Cardiac septum (tissue), 1 donor: ENCODE measurements at places on chromosomes 6 and 20.
A peak's percentile ranks its signal among the peaks of the same experiment; 100 is the strongest.

GRCh38 chr6:4282926-4283325, 147.6 kb upstream of the ECI2 start:
- peak; percentile 65 for DNase-seq

GRCh38 chr6:17851720-17852161, 135.7 kb downstream of the KIF13A start:
- DNase-seq, result no peak

DNA sequence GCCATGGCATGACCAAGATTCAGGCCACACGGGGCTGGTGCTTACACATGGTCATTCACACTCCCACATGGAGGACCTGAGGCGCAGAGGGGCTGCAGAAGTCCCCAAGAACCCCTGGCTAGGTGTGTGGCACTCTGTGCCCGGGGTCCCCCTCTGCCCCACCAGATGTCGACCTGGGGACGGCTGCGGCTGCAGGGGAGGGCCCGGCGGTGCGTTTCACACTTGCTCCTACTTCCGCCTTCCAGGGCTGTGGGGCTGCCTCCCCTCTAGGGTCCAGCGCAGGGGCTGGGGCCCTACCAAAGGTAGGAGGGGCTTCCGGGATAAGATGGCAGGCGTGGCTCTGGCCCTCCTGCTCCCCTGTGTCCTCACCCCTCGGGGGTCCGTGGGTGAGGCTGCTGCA, 81.1 kb upstream of the SLCO4A1 start:
- no peak for DNase-seq

GRCh38 chr20:58568483-58569240, 53.5 kb upstream of the APCDD1L start:
- DNase-seq, result no peak

- DNase-seq, result no peak
Measured at GRCh38 chr6:133730881-133731280, 158.0 kb upstream of the TCF21 start.

DNA sequence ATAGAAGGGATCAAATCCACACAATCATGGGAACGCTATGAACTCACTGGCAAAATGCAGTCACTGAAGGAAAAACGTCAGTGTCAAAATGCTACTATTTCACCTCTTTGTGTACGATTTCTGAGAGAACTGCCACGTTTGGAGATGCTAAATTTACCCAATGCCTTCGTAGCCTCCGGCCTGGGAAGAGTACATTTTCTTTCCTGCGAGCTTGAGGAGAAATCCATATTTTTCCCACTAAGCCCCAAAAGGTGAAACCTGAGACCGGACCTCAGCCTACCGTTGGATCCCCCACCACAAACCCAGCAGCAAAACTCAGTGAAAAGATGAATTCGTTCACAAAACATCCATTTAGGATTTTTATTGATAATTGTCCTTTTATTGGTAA, 131.7 kb downstream of the GPX5 start:
- no peak for DNase-seq

GRCh38 chr6:153436351-153436750, 305.3 kb upstream of the RGS17 start:
- no peak for DNase-seq
